ENCODE measurements at places on chromosomes 3 and 15. TPM values are rescaled to one million over a fixed set of nuclear protein-coding genes. Genes with fewer than 3 reads are reported as not detected.

The ADAMTSL3 gene
- total RNA-seq, result 29.2 TPM

The SERINC4 gene
- not detected for total RNA-seq

The PLCH1 gene
- 0.41 TPM for total RNA-seq

DNA sequence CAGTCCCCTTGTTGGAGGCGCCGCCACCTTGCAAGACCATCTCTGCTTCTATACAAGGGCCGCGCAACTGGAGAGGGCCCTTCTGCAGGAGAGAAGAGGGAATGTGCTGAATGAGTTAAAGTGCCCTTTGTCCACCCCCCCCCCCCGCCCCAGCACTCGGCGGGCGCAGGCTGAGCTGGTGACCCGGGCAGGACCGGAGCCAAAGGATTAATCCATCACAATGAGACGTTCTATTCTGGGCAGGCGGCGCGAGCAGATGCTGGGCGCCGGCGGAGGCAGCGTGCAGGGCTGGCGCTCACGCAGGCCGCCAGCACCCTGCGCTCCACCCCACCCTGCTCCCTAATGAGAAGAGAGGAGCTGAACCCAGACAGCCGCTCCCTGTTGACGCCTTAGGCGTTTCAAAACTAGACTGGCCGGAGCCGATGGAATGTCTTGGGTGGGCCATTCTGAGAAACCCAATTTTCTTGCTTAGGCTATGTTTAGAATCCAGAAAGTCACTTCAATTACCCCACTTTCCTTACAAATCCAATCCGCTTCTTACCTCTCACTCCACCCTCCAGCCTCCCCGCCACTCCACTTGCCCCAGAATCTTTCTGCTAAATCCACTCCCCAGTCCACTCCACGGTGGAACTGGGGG lies 32.9 kb downstream of the GJD2 start:
- peaks cover 10% of the 10 kb centered on the region for H3K4me1 ChIP-seq
- H3K27ac ChIP-seq, result no peak overlapping the region
- H3K27me3 ChIP-seq, result no peaks in the 10 kb centered on the region

DNA sequence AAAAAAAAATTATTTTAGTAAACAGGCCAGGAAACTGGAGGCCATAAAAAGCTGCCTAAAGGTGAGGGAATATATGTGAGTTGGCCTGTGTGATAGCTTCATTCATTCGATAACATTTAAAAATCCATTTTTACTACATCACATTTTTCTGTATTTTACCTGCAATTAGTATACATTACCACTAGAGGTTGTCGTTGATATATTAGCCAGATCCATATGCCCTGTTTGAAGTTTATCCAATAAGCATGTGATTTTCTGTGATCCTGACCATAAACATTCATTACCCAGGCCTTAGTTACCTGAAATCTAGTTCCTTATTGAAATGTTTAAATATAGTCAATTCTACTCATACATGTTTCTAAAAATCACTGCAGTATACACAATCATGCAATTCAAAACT lies 71.4 kb downstream of the ARNT2 start:
- no peak overlapping the region for H3K27ac ChIP-seq
- peaks cover 8% of the 10 kb centered on the region for H3K4me1 ChIP-seq
- H3K4me3 ChIP-seq, result no peak overlapping the region
- no peaks in the 10 kb centered on the region for H3K36me3 ChIP-seq
- no peaks in the 10 kb centered on the region for H3K27me3 ChIP-seq

- H3K27me3 ChIP-seq, result no peaks in the 10 kb centered on the region
- peaks cover 26% of the 10 kb centered on the region for H3K36me3 ChIP-seq
- H3K4me3 ChIP-seq, result no peak overlapping the region
- no peak overlapping the region for H3K27ac ChIP-seq
- DNase-seq, result no peak
Measured at GRCh38 chr15:85691350-85692240, 103.1 kb downstream of the KLHL25 start.

DNA sequence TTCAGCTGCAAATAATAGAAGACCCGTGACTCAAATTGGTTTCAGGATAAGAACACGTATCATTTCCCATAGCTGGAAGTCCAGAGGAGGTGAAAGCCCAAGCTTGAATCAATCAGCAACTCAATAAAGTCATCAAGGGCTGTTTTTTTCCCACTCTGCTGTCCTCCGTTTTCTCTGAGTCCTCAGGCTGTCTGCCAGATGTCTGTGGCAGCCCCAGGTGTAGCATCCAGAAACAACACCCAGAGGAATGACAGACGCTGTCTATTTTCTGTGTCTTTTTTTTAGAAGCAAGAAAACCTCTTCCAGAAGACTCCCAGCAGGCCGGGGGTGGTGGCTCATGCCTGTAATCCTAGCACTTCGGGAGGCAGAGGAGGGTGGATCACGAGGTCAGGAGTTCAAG lies 204.4 kb downstream of the FAM43A start:
- H3K36me3 ChIP-seq, result no peaks in the 10 kb centered on the region
- H3K27ac ChIP-seq, result no peak overlapping the region
- DNase-seq, result no peak
- H3K27me3 ChIP-seq, result no peaks in the 10 kb centered on the region
- no peak overlapping the region for H3K4me3 ChIP-seq

GRCh38 chr15:31458596-31459399 lies 132.2 kb downstream of the KLF13 start:
- no peak overlapping the region for H3K27ac ChIP-seq
- peaks cover 5% of the 10 kb centered on the region for H3K4me1 ChIP-seq
- no peak for DNase-seq
- no peaks in the 10 kb centered on the region for H3K27me3 ChIP-seq

DNA sequence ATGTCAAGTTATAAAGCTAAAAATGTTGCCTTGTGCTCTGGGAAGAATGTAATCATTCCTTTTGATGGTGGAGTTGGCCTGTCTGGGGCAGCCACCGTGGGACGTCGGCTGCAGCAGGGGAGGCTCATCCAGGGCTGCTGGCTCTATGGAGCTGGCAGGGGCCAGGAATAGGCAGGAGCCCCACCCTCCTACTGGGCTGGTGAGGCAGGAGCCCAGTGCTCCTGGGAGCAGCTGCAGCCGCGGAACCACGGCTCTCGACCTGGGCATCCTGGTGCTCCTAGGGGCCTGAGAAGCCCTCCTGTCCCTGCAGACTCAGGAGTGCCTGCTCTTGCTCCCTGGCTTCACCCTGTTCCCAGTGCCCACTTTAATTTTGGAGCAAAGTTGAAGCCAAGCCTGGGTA lies 127.1 kb downstream of the DIPK2A start:
- H3K4me3 ChIP-seq, result no peak overlapping the region
- no peaks in the 10 kb centered on the region for H3K36me3 ChIP-seq
- no peak overlapping the region for H3K27ac ChIP-seq
- H3K4me1 ChIP-seq, result peaks cover 7% of the 10 kb centered on the region
- H3K27me3 ChIP-seq, result no peaks in the 10 kb centered on the region
- no peak for DNase-seq

DNA sequence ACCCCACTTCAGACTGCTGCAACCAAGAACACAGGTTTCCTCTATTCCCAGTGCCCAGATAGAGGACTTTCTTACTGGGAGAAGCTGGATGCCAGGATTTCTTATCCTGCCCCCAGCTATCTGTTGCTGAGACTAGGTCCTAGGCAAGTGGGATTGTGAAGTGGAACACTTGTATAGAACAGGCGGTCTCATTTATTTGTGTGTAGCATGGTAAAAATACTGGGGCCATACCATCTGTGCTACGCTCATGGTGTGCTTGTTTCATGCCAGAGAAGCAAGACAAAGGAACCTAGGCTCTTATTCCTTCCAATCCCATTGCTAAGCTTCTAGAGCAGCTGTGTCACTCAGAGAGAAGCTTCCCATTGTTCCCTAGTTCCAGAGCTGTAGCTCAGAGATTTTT lies 191.5 kb upstream of the EPHA6 start:
- H3K27ac ChIP-seq, result no peak overlapping the region
- no peak for DNase-seq
- H3K27me3 ChIP-seq, result no peaks in the 10 kb centered on the region
- no peaks in the 10 kb centered on the region for H3K36me3 ChIP-seq
